Subcutaneous adipose tissue (tissue), 4 donors: ENCODE measurements at places on chromosomes 1 and 21. TPM values are rescaled to one million over a fixed set of nuclear protein-coding genes. Genes with fewer than 3 reads are reported as not detected.

The EDEM3 gene
- total RNA-seq: 29.6 TPM

The FCGR3B gene
- 1.1 TPM for total RNA-seq

The TMEM240 gene
- total RNA-seq: 5.1 TPM

The CD1B gene
- total RNA-seq: 1.9 TPM

The C1orf87 gene
- not detected for total RNA-seq

The ZNF593OS gene
- total RNA-seq: not detected

The S100B gene
- 177 TPM for total RNA-seq

The SHE gene
- 28.2 TPM for total RNA-seq

The SPRR3 gene
- not detected for total RNA-seq

The TEDDM1 gene
- not detected for total RNA-seq

The SLAMF1 gene
- total RNA-seq: not detected

The SPRR2B gene
- total RNA-seq: not detected

The KRTAP19-2 gene
- total RNA-seq: not detected

The CAPN8 gene
- not detected for total RNA-seq

The PAPPA2 gene
- total RNA-seq: 1.8 TPM

The PRAMEF4 gene
- not detected for total RNA-seq

The SRP9 gene
- 146 TPM for total RNA-seq

The NGF gene
- 1.5 TPM for total RNA-seq

The SLC25A33 gene
- 28.8 TPM for total RNA-seq

The CYP4Z1 gene
- 6.2 TPM for total RNA-seq

The UBL4B gene
- not detected for total RNA-seq

The NBPF1 gene
- 36.8 TPM for total RNA-seq

The SLC50A1 gene
- total RNA-seq: 26.0 TPM

The USH2A gene
- total RNA-seq: not detected

The THEMIS2 gene
- total RNA-seq: 39.3 TPM

The HES5 gene
- not detected for total RNA-seq

The ANKRD65 gene
- 4.1 TPM for total RNA-seq
